ENCODE measurements at places on chromosomes 1 and 21.

- DNase-seq, result no peak
Measured at GRCh38 chr1:108877348-108878159, 769 bp downstream of the GPSM2 start.

- DNase-seq, result no peak
Measured at GRCh38 chr1:171999756-172000155, 158.5 kb downstream of the DNM3 start.

GRCh38 chr1:68142036-68142435, 90.3 kb downstream of the WLS start:
- no peak for DNase-seq

GRCh38 chr1:110084227-110085078, 14.0 kb upstream of the ALX3 start:
- peak; percentile 62 for DNase-seq

DNA sequence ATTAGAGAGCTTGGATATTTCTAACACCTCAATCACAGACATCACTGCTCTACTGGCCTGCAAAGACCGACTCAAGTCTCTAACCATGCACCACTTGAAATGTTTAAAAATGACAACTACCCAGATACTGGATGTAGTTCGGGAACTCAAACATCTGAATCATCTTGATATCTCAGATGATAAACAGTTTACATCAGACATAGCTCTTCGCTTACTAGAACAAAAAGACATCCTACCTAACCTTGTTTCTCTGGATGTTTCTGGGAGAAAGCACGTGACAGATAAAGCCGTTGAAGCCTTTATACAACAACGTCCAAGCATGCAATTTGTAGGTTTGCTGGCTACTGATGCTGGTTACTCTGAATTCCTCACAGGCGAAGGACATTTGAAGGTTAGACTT, 45.1 kb downstream of the ZYG11B start:
- no peak for DNase-seq

- DNase-seq, result no peak
Measured at GRCh38 chr1:229768232-229768631, 142.2 kb downstream of the URB2 start.

DNA sequence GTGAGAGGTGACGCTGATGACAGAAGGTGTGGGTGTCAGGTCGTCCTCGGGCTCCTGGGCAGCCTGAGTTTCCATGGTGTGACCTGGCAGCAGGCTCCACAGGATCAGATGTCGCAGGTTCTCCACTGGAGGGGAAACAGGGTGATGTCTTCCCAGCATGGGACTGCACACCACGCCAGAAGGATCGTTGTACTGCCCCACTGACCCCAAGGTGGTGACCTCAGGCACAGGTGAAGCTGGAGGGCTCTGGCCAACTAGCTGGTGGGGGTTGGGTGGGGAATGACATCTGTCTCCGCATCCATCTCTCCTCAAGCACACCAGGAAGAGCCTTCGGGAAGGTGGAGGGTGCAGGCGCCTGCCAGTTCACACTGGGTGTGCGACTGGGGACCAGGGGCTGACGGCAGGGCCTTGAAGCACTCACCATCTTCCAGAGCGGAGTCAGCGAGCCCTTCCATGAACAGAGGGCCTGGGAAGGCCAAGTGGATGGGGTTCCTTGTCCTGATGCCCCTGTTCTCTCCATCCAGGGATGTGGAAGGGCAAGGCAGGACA, 19.4 kb downstream of the LRRC71 start:
- DNase-seq, result no peak

All from activated CD4-positive, alpha-beta memory T cell treated with anti-CD3 and anti-CD28 coated beads for 36 hours (primary cell).